ENCODE measurements at places on chromosomes 1 and 21.

DNA sequence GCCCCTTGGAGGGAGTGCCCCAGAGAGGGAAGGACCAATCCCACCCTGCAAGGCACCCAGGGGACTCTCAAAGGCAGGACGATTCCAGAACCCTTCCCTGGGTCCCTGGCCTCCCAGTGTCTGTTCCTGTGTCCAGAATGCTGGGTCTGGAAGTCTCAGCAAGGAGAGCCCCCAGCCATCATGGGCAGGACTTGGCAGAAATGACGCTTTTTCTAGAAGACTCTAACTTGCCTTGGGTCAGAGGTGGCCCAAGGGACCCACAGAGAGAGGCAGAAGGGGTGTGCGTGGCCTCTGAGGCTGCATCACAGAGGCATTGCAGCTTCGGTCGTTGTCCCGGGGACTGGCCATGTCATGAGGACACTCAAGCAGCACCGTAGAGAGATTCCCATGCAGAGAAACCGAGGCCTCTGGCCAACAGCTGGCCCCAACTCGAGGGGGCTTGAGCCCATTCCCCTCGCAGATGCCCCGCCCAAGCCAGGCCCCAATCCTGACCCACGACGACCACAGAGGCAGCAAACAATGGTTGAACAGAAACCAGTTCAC is 57.8 kb downstream of the WNT9A start:
- DNase-seq: no peak

DNA sequence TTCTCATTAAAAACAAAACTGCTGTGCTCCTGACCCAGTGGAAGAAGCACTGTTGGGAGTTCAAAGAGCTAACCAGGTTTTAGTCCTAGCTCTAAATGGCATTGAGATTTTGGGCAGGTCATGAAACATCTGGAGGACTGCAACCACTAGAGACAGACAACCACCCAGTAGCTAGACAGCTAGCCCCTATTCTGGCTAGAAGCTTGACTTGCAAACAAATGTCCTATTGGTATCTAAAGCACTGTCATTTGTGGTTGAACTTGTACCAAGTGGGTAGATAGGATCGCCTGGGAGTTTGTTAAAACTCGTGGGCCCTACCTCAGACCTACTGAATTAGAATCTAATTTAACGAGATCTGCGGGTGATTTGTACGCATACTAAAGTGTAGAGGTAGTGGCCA is 6.9 kb downstream of the RPL11 start:
- no peak for DNase-seq

DNA sequence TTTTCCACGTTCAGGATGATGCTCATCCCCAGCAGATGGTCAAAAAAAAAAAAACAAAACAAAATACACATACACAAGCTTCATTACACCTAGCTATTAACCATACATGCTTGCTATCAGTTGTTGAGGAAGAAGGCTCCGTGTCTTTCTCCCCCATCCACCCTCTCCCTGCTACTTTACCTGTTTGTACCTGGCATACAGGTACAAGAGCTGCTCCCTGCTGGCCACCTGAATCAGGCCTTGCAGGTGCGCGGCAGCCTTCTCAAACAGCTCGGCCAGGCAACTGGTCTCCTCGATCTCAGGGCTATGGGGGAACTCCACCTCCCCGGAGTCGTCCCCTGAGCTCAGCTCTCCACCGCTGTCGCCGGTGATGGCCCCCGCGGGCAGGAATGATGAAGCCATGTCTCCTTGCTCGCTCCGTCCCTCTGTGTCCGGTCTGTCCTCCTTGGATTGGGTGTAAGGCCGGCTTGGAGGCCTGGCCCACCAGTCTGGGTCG is 464 bp downstream of the ACBD6 start:
- no peak for DNase-seq

DNA sequence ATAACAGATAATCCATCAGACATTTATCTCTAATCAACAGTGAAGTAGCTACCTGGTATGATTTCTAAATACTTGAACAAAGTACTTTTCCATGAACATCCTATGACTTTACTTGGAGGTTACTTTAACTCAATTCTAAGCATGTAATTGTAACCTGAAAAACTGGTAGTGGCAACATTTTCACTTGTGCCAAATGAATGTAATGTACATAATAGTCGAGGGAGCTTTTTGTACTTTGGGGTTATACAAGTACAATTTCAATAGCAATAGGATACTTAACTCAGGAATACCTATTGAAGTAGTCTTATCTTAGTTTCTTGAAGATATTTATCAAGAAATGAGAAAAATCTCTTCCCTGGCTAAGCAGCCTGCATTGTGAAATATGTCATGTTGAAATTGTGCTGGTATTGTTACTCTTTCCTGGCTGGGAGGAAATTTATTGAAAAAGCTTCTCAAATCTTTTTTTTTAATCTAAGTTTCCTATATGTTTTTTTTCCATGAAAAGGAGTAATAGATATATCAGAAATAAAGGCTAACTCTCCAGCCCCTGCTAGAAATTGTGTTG is 33.7 kb upstream of the CACYBP start:
- no peak for DNase-seq

DNA sequence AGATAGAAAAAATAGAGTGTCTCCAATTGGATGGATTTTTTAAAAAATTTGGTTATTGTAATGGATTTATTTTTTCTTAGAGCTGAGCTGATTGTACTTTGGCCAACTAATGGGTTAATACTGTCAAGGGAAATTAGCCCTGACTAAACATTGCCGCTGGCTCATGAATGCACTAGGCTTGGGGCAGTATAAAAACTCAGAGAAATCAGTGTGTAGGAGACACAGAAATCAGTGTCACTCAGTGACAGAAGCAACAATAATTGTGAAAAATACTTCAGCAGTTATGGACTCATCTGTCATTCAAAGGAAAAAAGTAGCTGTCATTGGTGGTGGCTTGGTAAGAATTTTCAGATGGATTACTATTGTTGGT is at the start of gene KMO:
Gene KMO, plus strand, starts transcription at position 217 of the 370 bp plus-strand sequence. Its CDS starts 67 bp downstream, at position 284.
- DNase-seq: no peak

DNA sequence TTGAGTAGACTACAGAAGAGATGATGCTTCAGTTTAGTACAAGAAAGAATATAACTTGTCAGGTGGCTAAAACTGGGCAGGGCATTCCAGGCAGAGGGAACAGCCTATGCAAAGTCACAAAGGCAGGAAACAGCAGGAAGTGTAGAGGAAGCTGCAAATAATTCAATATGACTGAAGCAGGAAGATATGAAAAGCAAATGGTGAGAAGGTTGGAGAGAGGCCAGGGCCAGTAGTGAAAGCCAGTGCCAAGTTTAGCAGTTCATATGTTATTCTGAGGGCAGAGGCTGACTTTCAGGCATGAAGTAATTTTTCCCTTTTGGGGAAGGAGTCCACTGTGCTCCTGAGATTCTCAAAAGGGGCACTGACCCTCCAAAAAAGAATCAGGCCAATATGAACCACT is 8.0 kb upstream of the YBX1 start:
- no peak for DNase-seq

All from substantia nigra (tissue), 51 donors.